ENCODE measurements at places on chromosomes 3 and 15.

DNA sequence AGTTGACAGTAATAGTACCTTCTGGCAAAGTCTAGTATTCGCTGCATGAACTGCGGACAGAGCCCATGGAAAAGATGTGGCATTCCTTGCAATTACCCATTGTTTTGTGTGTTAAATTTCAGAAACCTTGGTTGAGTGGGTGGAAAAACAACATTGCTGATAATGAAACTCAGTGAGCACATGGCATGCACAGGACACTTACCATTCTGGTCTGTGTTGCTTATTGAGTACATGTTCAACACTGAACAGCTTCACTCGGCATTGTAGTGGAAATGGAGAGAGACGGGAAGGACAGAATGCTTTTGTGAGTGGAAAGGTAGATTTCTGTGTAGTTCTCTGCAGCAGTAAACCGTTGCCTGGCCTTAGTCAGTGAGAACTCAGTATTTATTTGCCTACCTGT lies 165.3 kb downstream of the FNDC3B start:
- DNase-seq = no peak

- DNase-seq = no peak
Observed at GRCh38 chr15:72936237-72936636, 116.0 kb upstream of the NEO1 start.

GRCh38 chr15:56984681-56985481 lies 66.4 kb downstream of the TCF12 start:
- no peak for DNase-seq

DNA sequence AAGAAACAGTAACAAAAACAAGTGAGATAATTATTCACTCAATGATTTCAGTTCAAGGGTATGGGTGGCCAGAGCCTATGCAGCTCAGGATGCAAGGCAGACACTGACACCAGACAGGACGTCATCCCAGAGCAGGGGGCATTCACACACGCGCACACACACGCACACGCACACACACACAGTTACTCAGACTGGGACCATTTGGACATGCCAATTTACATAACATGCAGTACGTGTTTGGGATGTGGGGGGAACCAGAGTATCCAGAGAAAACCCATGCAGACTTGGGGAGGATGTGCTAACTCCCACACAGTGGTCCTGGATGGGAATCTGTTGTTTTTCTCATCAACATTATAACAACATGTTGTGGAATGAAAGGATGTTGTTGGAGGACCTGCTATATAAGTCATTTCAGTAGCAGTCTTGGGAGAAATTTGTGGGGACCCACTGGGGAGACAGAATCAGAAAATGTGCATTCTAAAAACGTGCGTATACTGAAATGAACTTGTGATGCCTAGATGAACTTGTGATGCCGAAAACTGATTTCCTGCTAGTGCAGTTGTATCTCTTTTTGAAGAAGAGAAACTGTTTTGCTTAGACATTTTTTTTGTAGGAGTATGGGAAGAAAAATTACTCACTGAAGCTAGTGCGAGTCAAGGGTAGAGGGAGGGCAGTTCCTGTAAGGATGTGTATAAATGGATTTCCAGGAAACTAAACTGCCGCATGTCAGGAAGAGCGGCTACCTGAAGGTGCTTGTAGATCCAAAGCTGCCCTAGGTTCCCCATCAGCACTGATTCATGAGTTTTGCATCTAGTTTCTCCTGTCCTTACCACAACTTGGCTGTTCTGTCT lies 25.2 kb downstream of the CD200 start:
- no peak for DNase-seq

Measured in stimulated activated CD8-positive, alpha-beta memory T cell treated with anti-CD3 and anti-CD28 coated beads, Interleukin-4, amount 100 ng/mL, for 4 hours (primary cell).